ENCODE measurements at places on chromosomes 6 and 20.

- no peak for DNase-seq
Observed at GRCh38 chr6:157314705-157315321, 8.5 kb downstream of the TMEM242 start.

GRCh38 chr20:36647196-36648121, 1.5 kb upstream of the SLA2 start:
- DNase-seq: no peak

DNA sequence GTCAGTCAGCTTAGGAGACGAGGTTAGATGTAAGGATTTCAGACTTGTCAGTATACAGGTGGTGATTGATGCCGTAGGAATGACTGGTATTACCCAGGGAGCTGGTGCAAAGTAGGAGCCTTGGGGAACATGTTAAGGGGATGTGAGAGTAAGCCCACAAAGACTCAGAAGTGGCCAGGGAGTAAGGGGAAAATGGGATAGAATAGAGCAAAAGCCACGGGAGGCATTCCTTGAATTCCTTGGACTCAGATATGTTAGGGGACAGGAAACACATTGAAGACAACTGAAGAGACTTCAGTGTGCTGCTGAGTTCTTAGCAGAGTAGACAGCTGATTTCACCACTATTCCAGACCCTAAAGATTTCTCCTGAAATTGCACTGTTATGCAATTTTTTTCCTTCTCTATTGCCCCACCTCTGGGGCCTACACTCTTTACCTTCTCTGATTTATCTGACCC, 1.2 kb upstream of the ACAT2 start:
- DNase-seq: no peak

GRCh38 chr20:32385541-32385940, 27.4 kb downstream of the ASXL1 start:
- DNase-seq: no peak

DNA sequence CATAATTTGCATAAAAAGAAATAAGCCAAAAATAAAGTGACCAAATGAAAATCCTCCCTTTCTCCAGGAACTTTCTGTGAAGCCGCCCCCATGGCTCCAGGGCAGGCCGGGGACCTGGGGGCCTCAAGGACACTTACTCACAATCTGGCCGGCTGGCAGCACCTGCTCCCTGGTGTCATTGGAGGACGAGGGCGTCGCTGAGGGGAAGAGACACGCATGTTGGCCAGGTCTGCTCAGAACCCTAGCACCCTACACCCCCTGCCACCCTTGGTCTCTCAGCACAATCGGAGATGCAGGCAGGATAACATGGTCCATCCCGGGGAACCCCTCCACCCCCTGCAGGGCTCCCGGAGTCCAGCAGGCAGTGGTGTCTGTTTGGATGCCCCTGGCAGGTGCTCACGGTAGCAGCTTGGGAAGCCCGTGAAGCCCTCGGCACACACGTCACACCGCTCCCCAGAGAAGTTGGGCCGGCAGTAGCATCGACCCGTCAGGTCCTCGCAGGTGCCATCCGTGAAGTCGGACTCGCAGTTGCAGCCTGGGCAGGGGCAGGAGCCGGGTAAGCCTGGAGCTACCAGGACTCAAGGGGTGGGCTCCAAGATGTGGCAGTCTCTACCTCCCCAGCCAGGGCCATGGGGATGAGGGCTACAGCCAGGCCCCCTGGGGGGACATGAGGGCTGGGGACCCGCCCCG, 21.3 kb downstream of the LAMA5 start:
- no peak for DNase-seq

DNA sequence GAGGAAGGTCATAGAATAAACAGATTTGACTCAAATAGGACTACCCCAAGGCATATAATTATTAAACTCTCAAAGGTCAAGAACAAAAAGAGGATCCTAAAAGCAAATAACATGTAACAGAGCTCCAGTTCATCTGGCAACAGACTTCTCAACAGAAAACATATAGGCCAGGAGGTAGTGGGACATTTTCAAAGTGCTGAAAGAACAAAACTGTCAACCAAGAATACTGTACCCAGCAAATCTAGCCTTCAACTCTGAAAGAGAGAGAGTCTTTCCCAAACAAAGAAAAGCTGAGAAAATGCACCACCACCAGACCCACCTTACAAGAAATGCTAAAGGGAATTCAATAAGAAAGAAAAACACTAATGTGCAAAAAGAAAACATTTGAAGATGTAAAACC, 11.9 kb downstream of the NQO2 start:
- no peak for DNase-seq
